ENCODE measurements at places on chromosomes 2 and 18.

- DNase-seq = peak; percentile 73
These were observed 487.2 kb upstream of the RAB12 start for GRCh38 chr18:8121942-8122480.

DNA sequence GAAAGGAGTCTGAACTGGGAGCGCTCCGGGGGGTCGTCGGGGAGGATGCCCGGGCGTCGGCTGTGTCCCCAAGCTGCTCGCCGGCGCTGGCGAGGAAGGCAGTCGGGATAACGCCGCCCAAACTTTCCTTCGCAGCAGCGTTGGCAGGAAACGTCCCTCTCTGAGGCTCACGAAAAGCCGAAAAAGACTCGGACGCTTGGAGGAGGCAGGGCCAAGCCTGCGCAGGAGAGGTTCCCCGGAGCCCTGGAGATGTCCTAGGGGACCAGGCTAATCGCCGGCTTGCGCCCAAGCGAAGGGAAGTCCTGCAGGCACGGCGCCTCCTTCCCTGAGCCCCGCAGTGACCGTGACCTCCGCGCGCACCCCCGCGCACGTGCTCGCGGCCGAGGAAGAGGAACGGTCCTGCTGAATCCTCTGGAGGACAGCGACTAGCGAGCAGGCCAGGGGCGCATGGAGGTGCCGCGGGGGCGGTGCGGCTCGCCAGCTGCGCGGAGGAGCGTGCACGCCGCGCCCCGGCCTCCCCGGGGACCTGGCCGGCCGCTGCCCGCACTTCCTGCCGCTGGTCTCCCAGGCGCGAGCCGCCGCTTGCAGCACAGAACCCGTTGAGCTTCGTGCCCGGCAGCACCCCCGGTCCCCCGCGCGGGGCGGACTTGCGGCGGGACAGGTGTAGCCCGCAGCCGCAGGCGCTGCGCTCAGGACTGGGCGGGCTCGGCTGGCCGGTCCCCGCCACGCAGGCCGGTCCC is at the start of gene SH3RF3:
Gene SH3RF3 (plus strand): TSS at position 590 of the 740 bp plus-strand sequence.
- peak; percentile 38 for DNase-seq

- no peak for DNase-seq
These were observed 36.8 kb upstream of the RIOK3 start for GRCh38 chr18:23416298-23416697.

DNA sequence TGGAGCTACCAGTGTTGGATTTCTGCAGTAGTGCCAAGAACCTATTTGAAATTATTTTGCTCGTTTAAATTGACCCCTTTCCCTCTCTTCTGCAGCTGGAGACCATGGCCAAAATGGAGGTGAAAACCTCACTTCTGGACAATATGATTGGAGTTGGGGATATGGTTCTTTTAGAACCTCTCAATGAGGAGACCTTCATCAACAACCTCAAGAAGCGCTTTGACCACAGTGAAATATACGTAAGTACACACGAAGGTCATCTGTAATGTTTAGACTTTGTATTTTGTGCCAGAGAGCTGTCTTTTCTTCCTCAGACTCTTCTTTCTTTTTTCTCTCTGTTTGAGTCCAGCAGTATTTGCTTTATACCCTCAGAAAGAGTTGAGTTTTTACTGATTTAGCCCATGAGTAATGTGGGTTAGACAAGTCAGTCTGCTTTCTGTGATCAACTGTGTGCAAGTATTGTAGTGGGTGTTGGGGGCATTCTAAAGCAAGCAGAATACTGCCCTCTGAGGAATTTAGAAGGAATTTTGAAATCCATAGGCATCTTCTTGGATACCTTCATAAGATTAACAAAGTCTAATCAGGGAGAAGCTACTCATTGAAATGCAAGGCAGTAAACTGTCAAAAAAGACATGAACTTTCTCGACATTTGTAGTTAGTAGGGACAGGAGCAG is 31.7 kb downstream of the MYO1B start:
- peak; percentile 29 for DNase-seq

GRCh38 chr18:36744261-36744876 is 84.4 kb downstream of the TPGS2 start:
- peak; percentile 31 for DNase-seq

DNA sequence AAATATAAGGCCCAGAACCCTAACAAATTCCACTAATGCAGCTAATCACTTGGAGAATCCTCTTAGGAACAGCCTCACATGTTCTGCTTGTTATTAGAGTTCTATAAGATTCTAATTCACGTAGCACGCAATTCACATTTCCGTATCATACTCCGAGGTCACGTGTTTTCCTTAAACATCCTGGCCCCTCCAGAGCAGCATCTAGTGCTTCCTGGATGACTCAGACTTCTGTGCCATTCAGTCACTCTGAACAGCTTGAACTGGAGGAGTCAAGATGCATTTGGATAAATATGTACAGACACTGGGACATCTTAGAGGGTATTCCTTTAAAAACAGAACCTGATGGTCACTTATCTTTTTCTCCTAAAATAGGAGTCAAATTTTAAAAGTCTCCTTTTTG is 156.5 kb downstream of the MYO5B start:
- DNase-seq = no peak

- DNase-seq = peak; percentile 76
These were observed 131.2 kb upstream of the SEC11C start for GRCh38 chr18:59008302-59008974.

- no peak for DNase-seq
These were observed 66.4 kb downstream of the KCNG2 start for GRCh38 chr18:79864006-79864725.

GRCh38 chr2:120480903-120481445 is 135.0 kb downstream of the INHBB start:
- DNase-seq = no peak

- DNase-seq = no peak
These were observed 242.7 kb downstream of the DPP10 start for GRCh38 chr2:114685102-114685501.

DNA sequence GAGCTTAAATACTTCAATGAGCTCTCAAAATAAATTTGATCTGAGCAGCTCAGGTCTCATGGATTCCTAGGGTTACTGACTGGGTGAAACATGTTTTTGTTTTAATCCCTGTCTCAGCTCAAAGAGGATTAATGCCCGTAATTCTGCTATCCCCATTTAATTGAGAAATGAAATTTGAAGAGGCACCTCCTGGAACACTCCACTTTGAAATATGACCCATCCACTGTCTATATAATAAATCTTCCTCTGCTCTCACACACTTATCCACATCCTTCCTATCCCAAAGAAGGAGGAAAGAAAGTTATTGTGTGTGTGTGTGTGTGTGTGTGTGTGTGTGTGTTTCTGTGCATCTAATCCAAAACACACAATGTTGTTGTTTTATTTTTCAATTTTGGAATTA is 2082.4 kb upstream of the PIK3C3 start:
- DNase-seq = no peak

DNA sequence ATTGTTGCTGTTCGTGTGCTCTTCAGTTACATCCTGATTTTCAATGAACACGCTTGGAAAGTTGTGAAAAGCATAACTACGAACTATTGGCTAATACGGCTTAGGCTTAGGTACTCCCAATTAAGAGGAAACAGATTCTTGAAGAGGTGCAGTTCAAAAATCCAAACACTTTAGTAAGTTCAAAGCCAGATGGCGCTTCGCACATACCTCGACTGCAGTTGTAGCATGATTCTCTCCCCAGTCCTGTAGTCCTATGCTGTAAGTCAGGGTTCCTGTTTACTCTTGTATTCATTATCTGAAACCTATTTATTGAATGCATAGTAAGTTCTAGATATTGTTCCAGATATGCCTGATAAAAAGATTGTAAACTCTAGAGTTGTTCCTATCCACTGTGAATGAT is 165.2 kb downstream of the TRIB2 start:
- no peak for DNase-seq

DNA sequence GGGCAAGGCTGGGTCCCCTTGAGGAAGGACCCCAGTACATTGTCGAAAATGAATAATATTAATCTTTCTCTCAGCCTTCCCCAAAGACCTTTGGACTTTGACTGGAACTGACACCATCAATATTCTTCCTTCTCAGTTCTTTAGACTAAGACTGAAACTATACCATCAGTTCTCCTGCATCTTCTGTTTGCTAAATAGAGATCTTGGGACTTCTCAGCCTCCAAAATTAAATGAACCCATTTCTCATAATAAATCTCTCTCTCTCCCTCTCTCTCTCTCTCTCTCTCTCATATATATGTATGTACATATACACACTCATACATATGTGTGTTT is 39.7 kb upstream of the VRK2 start:
- no peak for DNase-seq

- peak; percentile 40 for DNase-seq
These were observed 188.7 kb upstream of the APCDD1 start for GRCh38 chr18:10265560-10266333.

DNA sequence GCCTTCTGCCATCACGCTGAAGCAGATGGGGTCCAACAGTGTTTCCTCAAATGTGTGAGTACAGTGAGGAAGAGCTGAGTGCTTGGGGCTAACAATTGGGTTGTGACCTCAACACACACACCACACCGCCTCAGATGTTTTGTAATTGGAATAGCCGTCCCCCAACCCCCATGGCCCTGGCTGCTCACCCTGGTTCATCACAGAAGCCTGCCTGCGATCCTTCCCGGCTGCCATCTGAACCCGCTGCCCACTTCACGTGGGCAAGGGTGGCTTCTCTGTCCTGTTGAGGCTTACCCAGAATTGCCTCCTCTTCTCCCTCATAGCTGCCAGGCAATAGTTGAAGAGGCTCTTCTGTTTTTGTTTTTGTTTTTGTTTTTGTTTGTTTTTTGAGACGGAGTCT is 44.1 kb downstream of the TGOLN2 start:
- no peak for DNase-seq

- no peak for DNase-seq
These were observed 190.8 kb downstream of the SH3BP4 start for GRCh38 chr2:235142601-235143000.

- no peak for DNase-seq
These were observed 432.7 kb downstream of the IRS1 start for GRCh38 chr2:226366920-226367319.

DNA sequence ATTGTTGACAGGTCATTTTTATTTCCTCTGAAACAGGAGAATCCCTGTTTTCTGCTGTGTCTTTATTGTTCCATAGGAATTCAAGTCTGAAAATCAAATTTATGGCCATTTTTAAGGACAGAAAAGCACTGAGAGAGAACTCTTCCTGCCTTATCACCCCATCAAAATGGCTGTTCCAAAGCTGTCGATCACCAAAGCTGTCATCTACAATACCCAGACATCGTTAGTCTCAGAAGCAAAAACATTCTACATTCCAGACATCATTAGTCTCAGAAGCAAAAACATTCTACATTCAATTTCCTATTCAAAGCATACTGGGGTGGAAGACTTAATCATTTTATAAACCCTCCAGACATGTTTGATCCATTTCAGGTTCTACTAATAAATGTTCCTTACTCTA is 44.4 kb downstream of the SCRN3 start:
- DNase-seq = no peak

DNA sequence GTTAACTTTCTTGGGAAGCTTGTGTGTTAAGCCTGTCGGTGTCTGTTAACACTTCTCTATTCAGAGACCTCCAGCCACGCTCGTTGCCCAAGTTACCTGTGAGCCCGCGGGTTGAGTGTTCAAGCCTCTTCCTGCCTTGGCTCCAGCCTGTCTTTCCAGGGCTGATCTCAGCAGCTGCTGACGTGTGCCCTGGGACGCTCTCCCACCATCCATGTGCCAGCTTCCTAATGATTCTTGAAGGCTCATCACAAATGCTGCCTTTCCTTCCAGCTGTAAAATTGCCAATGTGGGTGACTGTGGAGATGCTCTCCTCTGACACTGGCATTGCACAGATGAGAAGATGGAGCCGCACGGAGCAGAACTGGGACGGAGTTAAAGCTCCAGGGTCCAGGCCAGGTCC is 6.1 kb downstream of the RNF144A start:
- no peak for DNase-seq

DNA sequence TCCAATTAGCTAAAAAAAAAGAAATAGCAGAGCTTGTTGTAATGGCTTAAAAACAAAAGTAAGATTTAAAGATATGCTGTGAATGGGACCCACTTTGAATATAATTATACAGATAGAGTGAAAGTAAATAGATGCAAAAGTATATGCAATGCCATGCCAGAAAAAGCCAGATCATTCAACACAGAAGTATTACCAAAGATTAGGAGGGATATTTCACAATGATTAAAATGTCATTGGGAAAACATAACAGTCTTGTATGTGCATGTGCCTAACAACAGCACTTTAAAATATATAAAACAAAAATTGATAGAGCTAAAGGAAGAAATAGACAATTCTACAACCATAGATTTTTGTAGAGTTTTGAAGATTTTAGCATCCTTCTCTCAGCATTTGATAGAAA is 19.9 kb upstream of the SIGLEC15 start:
- no peak for DNase-seq

DNA sequence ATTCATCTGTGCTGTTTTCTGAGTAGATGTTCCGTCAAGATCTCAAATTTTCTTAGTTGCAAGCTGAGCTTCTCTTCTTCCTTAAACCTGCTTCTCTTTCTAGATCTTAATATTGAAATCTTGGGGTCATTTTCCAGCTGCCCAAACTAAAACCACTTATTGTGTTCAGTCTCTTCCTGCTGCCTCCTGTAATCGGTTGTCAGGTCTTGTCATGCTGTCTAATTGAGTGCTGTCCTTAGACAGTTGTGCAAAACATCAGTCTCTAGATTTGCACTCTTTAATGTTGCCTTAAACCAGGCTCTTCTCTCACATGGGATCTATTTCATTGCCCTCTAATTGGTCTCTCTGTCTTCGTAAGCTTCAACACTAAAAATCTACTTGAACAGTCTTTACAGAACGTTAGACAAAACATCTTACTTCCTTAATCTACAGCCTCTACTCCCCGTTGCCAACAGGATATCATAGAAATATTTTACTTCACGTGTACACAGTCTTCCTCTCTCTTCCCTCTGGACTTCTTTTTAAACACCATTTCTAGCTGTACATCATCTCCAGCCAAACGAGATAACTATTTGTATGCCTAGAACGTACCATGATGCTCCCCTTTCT is 34.9 kb downstream of the GPD2 start:
- DNase-seq = no peak

DNA sequence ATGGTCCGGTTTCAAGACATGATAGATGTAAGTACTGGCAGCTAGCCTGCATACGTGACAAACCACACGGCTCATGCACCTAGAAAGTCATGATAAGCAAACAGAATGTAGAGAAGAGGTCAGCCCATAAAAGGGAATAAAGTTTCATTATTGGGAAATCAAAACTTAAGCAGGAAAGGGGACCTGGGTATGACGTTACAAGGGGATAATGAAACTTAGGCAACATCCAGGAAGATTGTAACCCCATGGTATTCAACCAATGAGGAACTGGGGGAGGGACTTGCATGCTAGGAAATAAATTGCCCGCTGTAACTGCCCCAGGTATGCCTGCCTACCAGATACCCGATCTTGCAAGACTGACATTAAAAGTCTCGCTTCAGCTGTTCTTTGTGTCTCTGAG is 1679.0 kb downstream of the SUCLG1 start:
- no peak for DNase-seq

DNA sequence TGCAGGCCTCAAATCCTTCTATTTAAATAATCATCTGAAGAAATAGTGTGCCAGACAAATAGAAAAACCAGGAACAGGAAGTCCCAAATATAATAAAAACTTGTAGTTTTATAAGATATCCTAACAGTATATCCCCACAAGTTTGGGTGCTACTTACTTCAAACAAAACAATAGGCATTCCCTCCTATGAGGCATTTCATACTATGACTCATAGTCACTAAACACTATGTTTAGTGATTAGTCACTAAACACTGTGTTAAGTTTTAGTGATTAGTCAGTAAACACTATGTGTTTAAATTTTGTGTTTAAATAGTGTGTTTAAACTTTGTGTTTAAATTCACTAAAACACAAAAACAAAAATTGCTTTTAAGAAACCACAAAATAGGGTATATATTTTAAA is 407.0 kb upstream of the CDH19 start:
- DNase-seq = peak; percentile 41

- peak; percentile 88 for DNase-seq
These were observed 18.9 kb upstream of the BAZ2B start for GRCh38 chr2:159635006-159635789.
